ENCODE measurements at places on chromosomes 7 and 10.
A peak's percentile ranks its signal among the peaks of the same experiment; 100 is the strongest.

GRCh38 chr10:29486433-29486832, 148.3 kb downstream of the SVIL start:
- no peak for DNase-seq

- no peak for DNase-seq
Observed at GRCh38 chr10:4063717-4064116, 278.7 kb upstream of the KLF6 start.

DNA sequence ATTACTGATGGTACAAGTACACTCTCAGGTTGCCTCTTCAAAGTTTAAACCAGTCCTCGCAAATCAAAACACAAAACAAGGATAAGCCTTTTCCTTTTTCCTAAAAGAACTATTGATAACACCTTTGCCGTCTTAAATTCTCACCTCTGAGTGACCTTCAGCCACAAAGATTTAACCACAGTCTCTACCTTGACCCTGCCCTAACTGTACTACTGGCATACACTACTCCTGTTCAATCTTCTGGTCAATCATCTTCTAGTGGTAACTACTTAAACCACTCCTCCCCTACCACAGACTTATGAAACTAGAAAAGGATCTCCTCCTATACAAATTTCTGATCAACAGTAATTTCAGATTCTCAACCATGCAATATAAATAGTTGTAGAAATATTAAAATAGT, 15.1 kb downstream of the UPF2 start:
- no peak for DNase-seq

DNA sequence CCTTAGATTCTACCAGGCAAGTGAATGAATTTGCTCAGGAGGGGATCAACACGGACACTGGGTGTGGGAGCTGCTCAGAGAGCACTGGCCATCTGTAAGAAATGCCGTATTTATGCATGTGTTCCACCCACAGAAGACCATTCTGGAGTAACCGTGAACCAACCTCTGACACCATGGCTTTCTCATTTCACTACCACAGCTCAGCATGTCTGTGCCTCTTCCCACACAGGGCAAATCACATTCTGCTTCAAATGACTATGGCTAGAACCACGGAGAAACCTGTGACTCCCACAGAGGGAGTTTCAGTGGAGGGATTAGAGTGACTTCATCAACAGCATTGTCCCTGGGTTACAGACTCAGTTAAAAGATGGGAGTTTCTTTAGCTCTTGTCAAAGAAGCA, 893.4 kb downstream of the XPNPEP1 start:
- DNase-seq = no peak

GRCh38 chr10:84540617-84541288, 212.4 kb downstream of the CCSER2 start:
- peak; percentile 47 for DNase-seq

GRCh38 chr10:24313283-24313682, 104.3 kb downstream of the KIAA1217 start:
- DNase-seq = no peak

DNA sequence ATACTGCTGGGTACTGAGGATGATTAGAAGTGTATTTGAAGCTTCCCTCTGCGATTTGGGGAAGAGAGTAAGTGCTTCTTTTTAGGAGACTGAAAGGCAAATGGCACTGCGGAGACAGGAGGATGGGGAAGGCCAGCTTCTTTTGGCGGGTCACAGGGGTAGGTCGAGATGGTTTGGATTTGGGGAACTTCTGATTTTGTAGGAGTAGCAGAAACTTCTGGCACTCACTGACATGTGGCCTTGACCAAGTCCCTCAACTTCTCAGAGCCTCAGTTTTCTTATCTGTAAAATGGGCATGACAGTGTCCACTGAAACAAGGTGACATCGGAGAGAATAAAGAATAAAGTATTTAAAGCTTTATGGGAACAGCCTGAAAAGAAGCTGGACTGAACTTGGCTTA, 59.8 kb upstream of the WDR11 start:
- no peak for DNase-seq

DNA sequence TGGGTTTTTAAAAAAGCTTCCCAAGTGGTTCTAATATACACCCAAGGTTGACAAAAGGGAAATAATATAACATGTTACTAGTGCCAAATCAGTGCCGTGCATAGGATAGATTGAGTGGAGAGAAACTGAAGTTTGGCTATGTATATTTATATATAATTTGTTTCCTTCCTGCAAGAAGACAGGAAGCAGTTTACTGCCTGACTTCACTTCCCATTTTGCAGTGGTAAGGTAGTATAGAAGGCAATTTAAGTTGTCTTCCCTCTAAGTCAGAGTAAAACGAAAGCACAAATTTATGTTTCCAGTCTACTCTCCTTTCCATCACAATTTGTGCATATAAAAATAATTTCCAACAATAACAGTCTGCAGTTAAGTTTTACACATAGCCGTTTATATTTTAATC, 3.4 kb upstream of the HYCC1 start:
- DNase-seq = no peak

GRCh38 chr7:41219276-41219675, 483.6 kb downstream of the INHBA start:
- no peak for DNase-seq

DNA sequence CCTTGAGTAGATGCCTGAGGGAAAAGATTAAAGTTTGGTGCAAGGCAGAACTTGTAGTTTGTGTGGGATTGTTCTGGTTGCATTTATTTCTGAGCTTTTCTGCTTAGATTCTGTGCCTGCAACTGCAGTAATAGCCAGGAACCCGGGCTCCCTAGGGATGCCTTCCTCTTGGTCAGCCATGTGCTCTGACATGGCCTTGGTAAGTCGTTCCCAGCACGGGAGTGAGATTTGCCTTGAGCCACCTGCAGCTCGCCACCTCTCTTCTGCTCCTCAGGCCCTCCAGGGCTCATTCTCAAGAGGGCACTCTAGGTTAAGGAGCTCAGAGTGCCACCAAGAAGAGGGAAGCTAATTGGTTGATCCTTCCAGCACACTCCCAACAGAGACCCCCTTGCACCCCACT, 350.6 kb upstream of the MKI67 start:
- no peak for DNase-seq

- no peak for DNase-seq
Observed at GRCh38 chr10:79982861-79983260, 34.0 kb upstream of the SFTPD start.

DNA sequence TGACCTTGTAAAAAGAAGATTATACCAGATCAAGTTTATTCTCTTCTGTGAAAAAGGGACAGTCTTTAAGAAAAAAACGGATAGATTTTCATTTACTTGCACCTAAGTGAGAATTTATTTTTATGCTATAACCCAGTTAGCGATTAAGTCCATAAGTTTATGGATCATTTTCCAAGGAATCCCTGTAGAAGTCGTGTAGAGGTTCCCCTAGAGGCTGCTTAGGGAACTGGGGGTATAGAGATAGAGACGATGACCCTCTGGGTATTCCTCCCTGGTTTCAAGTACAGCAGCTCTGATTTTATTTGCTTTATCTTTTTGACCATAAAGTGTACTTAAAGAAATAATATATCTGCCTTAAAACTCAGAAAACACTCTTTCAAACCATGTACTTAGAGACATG, 648.4 kb upstream of the LRRTM3 start:
- no peak for DNase-seq

- no peak for DNase-seq
Observed at GRCh38 chr10:70266056-70266455, 17.7 kb downstream of the NPFFR1 start.

DNA sequence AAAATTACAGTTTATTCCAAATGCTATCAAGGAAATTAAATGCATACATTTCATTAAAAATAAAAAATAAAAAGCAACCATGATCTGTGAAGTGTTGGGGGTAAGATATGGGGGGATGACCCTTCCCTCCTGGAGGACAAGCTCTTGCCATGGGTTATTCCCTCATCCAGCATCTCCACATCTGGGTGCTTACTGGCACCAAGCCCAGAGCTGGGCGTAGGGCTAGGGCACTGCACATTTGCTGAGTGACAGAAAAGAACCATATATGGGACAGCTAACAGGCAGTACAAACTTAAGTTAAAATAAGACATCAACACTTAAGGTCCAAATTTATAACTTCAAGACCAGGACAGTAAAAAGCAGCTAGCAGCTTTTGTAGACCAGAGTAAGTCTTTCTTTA, 10.2 kb downstream of the CCDC6 start:
- DNase-seq = no peak

- no peak for DNase-seq
Observed at GRCh38 chr10:97759158-97759887, 12.5 kb downstream of the SFRP5 start.

DNA sequence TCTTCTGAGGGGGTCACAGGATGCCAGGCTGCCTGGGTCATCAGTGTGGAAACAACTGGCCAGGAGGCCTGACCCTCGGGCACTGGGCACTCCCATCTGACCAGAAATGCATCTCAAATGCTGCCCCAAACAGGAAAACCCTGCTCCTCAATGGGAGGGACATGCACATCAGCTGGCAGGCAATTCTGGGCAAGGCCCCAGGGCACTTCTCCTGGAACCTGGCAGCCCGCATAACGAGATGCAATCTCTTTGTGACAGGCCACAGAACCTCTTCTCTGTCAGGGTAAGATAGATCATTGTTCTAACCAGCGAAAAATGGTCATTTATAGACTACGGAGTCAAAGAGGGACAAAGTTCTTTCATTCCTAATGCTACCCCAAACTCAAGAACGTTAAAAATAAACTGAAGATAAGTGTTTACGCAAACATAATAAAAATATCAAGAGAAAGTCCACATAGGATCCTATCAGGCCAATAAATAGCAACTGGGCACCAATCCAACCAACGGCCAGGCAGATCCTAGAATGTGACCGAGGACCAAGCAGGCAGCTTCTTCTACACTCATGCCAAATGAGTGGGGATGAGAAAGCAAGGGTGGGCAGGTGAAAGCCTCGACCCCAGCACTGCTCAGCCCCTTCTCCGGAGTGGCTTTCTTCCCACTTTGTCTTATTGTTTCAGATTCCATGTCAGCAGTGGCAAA, 212.3 kb downstream of the TCERG1L start:
- DNase-seq = no peak

- DNase-seq = no peak
Observed at GRCh38 chr7:18064242-18064838, 36.7 kb upstream of the PRPS1L1 start.

DNA sequence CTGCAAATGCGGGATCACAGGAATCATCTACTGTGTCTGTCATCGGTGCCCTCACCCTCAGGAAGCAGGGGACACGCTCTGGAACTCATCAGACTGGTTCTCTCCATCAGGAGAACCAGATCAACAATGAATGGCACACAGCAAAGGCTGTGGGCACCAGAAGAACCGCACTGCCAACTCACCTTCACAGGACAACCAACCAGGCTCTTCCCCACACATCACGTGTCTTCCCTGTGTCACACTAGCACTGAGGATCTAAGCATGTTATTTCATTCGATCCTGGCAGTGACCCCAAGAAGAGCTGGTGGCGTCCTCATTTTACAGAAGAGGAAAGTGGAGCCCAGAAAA, 106.1 kb downstream of the TNS3 start:
- no peak for DNase-seq

DNA sequence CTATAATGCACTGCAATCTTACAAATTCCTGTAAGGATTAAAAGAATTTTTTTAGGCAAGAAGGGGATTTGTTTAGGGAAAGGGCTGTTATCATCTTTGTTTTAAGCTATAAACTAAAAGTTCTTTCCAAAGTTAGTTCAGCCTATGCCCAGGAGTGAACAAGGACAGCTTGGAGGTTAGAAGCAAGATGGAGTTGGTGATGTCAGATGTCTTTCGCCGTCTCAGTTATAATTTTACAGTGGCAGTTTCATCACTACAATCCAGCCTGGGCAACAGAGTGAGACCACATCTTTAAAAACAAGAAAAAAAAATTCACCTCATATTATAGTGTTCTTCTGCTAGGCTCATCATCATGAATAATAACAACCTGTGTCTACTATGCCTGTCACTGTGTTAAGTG, 2.1 kb upstream of the TOMM7 start:
- no peak for DNase-seq

DNA sequence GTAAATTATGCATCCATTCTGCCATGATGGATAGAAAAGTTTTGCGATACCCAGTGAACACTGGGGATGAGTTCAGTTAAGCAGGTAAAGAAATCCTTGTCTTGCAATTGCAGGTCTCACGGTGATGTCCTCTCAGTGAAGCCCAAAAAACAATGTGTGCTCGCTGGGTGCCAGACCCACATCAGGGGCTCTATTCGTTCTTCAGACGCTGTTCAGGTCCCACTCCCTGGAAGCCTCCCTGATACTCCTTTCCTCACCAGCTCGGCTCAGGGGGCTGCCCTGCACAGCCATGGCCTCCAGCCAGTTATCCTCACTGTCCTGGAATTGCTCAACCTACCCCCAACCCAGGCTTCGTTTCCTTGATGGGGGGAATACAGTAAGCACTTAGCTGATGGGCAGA, 323.5 kb downstream of the ADARB2 start:
- DNase-seq = no peak

DNA sequence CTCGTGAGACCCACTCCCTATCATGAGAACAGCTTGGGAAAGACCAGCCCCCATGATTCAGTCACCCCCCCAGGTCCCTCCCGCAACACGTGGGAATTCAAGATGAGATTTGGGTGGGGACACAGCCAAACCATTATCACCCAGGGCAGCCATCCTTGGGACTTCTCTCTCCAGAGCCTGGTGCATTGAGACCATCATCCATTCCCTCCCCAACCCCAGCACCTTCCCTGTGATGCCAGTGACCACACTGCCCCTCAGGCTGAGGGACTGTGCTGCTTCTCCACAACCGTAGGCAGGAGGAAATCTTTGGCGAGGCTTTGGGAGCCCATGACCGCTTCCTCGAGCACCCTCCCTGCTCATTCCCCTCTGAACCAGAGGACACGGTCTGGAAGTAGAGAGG, 64.4 kb downstream of the TACC2 start:
- no peak for DNase-seq

GRCh38 chr7:116392806-116393205, 106.7 kb upstream of the CAV2 start:
- no peak for DNase-seq

DNA sequence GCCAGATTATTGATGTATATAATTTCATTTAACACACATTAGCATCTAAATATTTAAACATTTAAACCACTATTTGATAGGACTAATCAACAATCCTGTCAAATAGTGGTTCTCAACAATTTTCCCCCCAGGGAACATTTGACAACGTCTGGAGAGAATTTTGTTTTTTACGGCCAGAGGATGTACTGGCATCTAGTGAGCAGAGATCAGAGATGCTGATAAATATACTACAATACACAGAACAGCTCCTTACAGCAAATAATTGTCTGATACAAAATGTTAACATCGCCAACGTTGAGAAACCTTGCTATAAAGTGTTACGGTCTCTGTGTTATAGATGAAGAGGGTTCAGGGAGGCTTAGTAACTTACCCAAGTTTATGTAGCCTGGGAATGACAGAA, 25.0 kb upstream of the TMEM229A start:
- no peak for DNase-seq
